Articular chondrocyte of knee joint (primary cell): ENCODE measurements at places on chromosomes 1 and 21. TPM values are rescaled to one million over a fixed set of nuclear protein-coding genes. Genes with fewer than 3 reads are reported as not detected.

The CFHR2 gene
- total RNA-seq, result not detected in 2 replicates

The PLXNA2 gene
- total RNA-seq, result 10.6 and 14.4 TPM in 2 replicates

The MYBPH gene
- 0.52 and 0.54 TPM in 2 replicates for total RNA-seq

The HSD3B1 gene
- not detected in 2 replicates for total RNA-seq

The IFI16 gene
- 48.9 and 69.9 TPM in 2 replicates for total RNA-seq

The SSX2IP gene
- 24.3 and 36.1 TPM in 2 replicates for total RNA-seq

The TTC39A gene
- total RNA-seq, result 0.32 and 1.0 TPM in 2 replicates

The SYNJ1 gene
- total RNA-seq, result 39.9 and 42.6 TPM in 2 replicates

The IVL gene
- total RNA-seq, result 0.11 TPM in 1 of 2 replicates, not detected in the other

The CTBS gene
- total RNA-seq, result 29.7 and 40.4 TPM in 2 replicates

The LCE1B gene
- not detected in 2 replicates for total RNA-seq

The LCE6A gene
- total RNA-seq, result not detected in 2 replicates

The MPZ gene
- 0.65 and 1.8 TPM in 2 replicates for total RNA-seq

The AMPD2 gene
- total RNA-seq, result 40.6 and 42.7 TPM in 2 replicates

The TFF1 gene
- total RNA-seq, result 0.65 TPM in 1 of 2 replicates, not detected in the other

The OR10Z1 gene
- total RNA-seq, result not detected in 2 replicates

The PRDX6 gene
- total RNA-seq, result 183 and 189 TPM in 2 replicates

The SPRR2A gene
- not detected in 2 replicates for total RNA-seq

The SEMA4A gene
- total RNA-seq, result 2.5 and 2.9 TPM in 2 replicates

The OR2G6 gene
- under 0.01 TPM in 1 of 2 replicates, not detected in the other for total RNA-seq

The TINAGL1 gene
- total RNA-seq, result 25.0 and 31.8 TPM in 2 replicates

The SLC6A9 gene
- total RNA-seq, result 9.0 and 9.8 TPM in 2 replicates

The FCRLA gene
- total RNA-seq, result 0.52 and 1.2 TPM in 2 replicates

The GUCA2B gene
- total RNA-seq, result not detected in 2 replicates
